Thoracic aorta (tissue), 2 donors: ENCODE measurements at places on chromosomes 5 and 9.

- no peak overlapping the region for H3K27ac ChIP-seq
- H3K4me1 ChIP-seq = peaks cover 32% of the 10 kb centered on the region
- DNase-seq = no peak
- no peaks in the 10 kb centered on the region for H3K36me3 ChIP-seq
- H3K27me3 ChIP-seq = no peaks in the 10 kb centered on the region
These were observed 90.3 kb upstream of the ZNF366 start for GRCh38 chr5:72597456-72597948.

DNA sequence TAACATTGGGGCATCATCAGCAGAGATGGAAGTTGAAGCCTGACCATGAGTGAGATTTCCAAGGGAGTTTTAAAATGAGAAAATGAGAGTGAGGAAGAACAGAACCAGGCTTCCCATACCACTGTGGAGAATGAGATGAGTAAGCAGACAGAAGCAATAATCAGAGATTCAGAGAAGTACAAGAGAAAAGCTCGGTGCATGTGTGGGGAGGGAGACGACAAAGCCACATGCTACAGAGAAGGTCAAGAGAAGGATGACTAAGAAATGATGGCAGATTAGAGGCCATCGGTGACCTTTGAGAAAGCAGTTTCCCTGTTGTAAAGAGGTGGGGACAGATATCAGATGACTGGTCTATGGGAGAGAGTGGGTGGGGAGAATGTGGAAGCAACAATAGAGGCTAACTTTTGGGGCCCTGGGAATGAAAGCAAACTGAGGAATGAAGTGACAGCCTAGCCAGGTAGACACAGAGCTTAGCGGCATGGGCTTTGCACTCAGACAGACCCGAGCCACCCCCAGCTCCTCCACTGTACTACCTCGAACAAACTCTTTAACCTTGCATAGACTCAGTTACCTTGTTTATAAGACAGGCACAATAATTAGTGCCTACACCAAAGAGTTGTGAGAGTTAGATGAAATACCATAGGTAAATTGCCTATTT is 207.7 kb downstream of the PIK3R1 start:
- no peak overlapping the region for H3K4me3 ChIP-seq
- no peaks in the 10 kb centered on the region for H3K27me3 ChIP-seq
- peaks cover 10% of the 10 kb centered on the region for H3K4me1 ChIP-seq

DNA sequence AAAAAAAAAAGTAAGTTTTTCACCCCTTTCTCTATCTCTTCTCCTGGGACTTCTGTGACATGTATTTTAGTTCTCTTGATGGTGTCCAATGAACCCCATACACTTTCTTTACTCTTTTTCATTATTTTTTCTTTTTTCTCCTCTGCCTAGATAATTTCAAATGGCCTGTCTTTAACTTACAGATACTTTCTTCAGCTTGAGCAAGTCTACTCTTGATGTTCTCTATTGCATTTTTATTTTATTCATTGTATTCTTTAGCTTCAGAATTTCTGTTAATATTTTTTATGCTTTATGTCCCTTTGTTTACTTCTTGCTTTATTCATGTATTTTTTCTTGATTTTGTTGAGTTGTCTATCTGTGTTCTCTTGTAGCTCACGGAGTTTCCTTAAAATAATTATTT is 32.5 kb upstream of the FAM120A start:
- no peak for DNase-seq
- no peak overlapping the region for H3K4me3 ChIP-seq
- no peaks in the 10 kb centered on the region for H3K4me1 ChIP-seq
- H3K27ac ChIP-seq = no peak overlapping the region

DNA sequence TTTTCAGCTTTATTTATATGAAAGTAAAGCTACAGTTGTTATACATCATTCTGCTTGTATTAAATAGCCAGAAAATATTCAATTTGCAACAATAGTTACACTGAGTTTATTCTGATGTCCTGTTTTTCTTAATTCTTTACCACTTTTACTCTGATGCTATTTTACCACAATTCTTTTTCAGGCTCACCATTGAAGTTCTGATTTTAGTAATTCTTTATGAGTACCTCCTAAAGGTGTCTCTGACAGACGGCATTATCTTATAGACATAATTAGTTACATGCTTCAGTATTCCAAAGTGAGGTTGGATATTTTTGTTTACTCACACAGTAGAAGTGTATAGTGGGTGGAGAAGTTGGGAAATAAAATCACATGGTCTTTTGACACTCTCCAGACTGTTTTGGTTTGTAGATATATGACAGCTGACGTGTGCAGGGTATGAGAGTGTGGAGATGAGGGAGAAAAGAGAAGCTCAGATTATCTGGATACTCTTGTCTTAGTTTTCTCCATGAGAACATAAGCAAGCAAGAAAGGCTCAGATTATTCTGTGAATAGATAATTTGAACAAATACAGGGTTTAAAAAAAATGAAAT is 97.4 kb downstream of the FBXO4 start:
- DNase-seq = no peak
- no peaks in the 10 kb centered on the region for H3K27me3 ChIP-seq
- no peaks in the 10 kb centered on the region for H3K36me3 ChIP-seq
- H3K4me1 ChIP-seq = peaks cover 9% of the 10 kb centered on the region

GRCh38 chr9:89564346-89564878 is 40.4 kb upstream of the GADD45G start:
- DNase-seq = no peak
- H3K4me1 ChIP-seq = no peaks in the 10 kb centered on the region
- H3K27me3 ChIP-seq = no peaks in the 10 kb centered on the region
- no peak overlapping the region for H3K27ac ChIP-seq

DNA sequence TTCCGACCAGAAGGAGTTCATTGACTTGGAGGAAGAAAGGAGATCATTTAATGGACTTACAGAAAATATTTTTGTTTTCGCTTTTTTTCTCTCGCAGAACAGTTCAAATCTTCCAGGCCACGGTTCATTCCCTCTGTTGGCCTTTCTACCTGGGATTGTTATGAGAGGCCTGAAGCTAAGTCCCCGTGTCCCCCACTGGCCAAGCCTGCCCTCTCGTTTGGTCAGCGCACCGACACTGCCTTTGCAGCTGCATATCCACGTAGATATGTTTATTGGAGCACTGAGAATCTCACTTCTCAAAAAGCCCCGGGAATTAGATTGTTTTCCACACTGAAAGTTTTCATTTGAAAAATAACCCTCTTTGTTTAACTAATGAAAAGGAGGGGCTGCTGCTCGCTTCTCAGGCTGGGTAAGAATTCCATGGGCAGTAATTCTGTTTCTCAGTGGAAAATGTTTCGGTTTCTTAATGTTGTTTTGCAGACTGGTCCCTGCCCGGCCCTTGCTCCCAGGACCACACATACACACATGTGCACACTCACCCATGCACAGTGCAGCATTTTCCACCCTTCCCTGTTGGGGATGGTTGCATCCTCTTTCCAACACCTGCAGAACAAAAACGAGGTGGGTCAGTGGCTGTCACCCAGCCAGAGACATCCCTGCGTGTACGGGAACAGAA is 655.7 kb downstream of the BNC2 start:
- H3K4me3 ChIP-seq = peak overlapping the region; percentile 61
- H3K36me3 ChIP-seq = no peaks in the 10 kb centered on the region
- no peak for DNase-seq
- no peaks in the 10 kb centered on the region for H3K27me3 ChIP-seq
- H3K27ac ChIP-seq = peak overlapping the region; percentile 21
- H3K4me1 ChIP-seq = peaks cover 12% of the 10 kb centered on the region

DNA sequence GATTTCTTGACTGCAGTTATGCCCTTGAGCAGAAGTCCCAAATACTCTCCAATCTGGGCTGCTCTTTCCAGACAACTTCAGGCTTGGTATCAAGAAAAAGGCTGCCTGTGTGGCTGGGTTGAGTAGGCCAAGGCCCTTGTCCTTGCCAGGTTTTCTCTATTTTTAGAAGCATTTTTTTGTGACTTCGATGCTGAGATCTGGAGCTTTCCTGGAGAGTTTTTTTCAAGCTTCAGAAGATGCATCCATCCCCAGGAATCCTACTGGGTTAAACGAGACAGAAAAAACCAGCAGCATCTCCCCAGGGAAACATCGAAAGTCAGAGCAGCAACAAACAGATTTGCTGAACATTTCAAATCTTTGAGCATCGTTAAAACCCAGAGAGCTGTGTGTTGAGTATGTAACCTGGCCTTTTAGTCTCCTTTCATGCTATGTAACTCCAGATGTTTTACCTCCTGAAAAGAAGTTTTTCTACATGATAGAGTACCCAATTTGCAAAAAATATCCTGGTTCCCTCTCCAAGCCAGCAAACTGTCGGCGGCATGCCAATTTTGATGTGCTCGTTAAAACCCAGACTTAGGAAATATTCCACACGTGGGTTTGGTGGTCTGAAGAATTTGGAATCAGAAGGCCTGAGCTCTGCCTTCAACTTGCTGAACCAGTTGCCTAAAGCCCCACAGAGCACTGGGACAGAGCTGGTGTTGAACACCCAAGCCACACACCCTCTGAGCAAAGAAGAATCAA is 98.1 kb upstream of the ALDH1B1 start:
- no peaks in the 10 kb centered on the region for H3K36me3 ChIP-seq
- H3K27me3 ChIP-seq = no peaks in the 10 kb centered on the region
- H3K27ac ChIP-seq = peak overlapping the region; percentile 24
- peaks cover 10% of the 10 kb centered on the region for H3K4me1 ChIP-seq
- DNase-seq = peak; percentile 6

- H3K27me3 ChIP-seq = no peaks in the 10 kb centered on the region
- DNase-seq = no peak
- no peaks in the 10 kb centered on the region for H3K4me1 ChIP-seq
- H3K4me3 ChIP-seq = no peak overlapping the region
- no peaks in the 10 kb centered on the region for H3K36me3 ChIP-seq
- no peak overlapping the region for H3K27ac ChIP-seq
These were observed 565 bp downstream of the HTR1A start for GRCh38 chr5:63961598-63962161.

DNA sequence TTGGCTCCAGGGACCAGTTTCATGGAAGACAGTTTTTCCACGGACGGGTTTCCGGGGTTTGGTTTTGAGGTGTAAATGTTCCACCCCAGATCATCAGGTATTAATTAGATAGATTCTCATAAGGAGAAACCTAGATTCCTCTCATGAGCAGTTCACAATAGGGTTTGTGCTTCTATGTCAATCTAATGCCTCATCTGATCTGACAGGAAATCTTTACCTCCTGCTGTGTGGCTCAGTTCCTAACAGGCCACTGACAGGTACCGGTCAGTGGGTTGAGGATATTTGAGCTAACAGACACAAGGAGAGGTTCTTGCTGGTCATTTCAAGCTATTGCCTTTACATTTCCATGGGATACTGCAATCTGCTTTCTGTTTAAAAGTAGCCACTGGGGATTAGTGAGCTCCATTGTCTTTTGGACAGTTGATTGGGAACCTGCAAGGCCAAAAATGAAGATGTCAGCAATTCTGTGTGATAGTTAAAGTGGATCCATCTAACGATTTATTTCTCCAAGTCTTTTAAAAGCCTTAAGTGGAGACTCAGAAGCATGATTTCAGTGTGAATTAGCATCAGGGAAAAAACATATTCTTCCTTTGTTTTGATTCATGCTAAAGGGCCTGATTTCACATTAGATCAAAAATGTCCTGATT is 38.6 kb downstream of the MRPS30 start:
- H3K4me3 ChIP-seq = no peak overlapping the region
- no peak overlapping the region for H3K27ac ChIP-seq
- H3K27me3 ChIP-seq = no peaks in the 10 kb centered on the region

DNA sequence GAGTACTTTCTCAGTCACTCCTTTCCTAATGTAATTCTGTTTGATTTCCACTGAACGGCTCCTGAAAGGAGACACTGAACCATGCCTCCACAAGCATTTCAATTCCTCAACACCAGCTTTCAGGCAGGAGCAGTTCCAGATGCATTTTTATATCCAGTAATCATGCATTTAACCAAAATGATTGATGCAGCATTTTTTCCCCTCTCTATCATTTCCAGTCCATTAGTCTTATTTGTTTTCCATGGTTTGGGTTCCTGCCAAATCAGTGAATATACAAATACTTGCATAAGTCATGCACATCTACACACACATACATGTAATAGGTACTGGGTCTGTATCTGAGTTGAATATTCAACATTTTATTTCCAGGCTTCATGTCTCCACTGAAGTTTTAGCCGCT is 122.7 kb downstream of the GRIA1 start:
- H3K4me3 ChIP-seq = no peak overlapping the region
- H3K36me3 ChIP-seq = no peaks in the 10 kb centered on the region
- no peak for DNase-seq
- no peak overlapping the region for H3K27ac ChIP-seq
- H3K4me1 ChIP-seq = no peaks in the 10 kb centered on the region
- no peaks in the 10 kb centered on the region for H3K27me3 ChIP-seq

DNA sequence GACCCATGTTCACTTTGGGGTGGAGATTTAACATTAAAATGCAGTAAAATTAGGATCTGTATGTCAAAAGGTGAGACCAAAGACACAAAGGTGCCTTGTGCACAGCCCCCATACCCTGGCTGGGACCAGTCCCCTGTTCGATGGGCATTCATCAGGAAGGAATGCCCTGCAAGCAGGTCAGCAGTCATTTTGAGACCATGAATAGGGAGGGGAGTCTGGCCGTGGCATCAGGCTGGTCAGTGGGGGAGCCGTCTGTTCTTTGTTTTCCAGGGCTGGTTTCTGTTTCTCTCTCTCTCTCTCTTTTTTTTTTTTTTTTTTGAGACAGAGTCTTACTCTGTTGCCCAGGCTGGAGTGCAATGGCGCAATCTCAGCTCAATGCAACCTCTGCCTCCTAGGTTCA is 68.9 kb upstream of the GOLM1 start:
- H3K36me3 ChIP-seq = no peaks in the 10 kb centered on the region
- H3K27ac ChIP-seq = no peak overlapping the region
- H3K27me3 ChIP-seq = no peaks in the 10 kb centered on the region
- no peak for DNase-seq
- no peaks in the 10 kb centered on the region for H3K4me1 ChIP-seq
- H3K4me3 ChIP-seq = no peak overlapping the region

- no peak overlapping the region for H3K4me3 ChIP-seq
- H3K36me3 ChIP-seq = no peaks in the 10 kb centered on the region
- no peaks in the 10 kb centered on the region for H3K27me3 ChIP-seq
- no peaks in the 10 kb centered on the region for H3K4me1 ChIP-seq
These were observed 550.1 kb upstream of the ZNF462 start for GRCh38 chr9:106312906-106313305.

DNA sequence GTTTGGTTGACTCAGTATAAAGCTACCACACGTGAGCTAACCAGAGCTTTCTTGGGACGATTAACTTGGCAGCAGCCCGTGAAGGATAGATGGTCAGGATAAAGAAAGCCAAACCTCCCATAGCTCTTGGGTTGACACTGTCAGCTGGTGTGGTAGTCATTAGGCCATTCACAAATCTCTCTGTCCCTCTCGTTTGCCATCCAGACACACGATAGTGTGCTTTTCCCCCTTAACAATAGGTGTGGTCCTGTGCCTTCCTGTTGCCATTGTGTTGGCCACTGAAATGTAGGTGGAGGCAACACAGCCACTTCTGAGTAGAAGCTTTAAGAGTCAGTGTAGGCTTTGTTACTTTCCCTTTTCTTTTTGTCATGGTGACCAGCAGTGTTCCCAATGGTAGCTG is 11.7 kb downstream of the OR13J1 start:
- H3K4me1 ChIP-seq = no peaks in the 10 kb centered on the region
- DNase-seq = no peak
- no peak overlapping the region for H3K4me3 ChIP-seq
- H3K27me3 ChIP-seq = no peaks in the 10 kb centered on the region
- H3K27ac ChIP-seq = no peak overlapping the region
